ENCODE measurements at places on chromosomes 7 and 10.
A peak's percentile ranks its signal among the peaks of the same experiment; 100 is the strongest.

DNA sequence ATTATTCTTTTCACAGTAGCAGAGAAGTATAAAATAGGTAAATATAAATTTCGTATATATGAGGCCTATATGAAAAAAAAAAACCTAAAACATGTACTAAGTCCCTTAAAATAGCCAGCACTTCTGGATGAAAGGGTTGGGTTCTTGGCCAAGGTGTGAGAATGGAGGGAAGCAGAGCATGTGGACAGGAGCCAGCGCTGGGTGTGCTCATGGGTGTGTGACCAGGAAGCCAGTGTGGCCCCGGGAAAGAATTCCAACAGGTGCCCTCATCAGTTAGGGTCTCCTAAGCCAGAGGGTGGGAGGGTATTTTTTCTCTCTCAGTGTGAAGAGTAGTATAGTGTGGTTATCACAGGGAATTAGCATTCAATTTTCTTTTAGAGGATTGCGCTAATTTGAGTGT is 401.9 kb upstream of the IGFBP3 start:
- no peak for DNase-seq

- no peak for DNase-seq
Observed at GRCh38 chr7:87354749-87355148, 9.3 kb downstream of the CROT start.

- no peak for DNase-seq
Observed at GRCh38 chr10:121459622-121460453, 138.4 kb downstream of the FGFR2 start.

- no peak for DNase-seq
Observed at GRCh38 chr7:77980087-77980713, 181.6 kb downstream of the PHTF2 start.

- DNase-seq: no peak
Observed at GRCh38 chr10:110609605-110610004, 34.5 kb upstream of the RBM20 start.

GRCh38 chr10:100348389-100348927 is 1.4 kb downstream of the SCD start:
- DNase-seq: no peak

DNA sequence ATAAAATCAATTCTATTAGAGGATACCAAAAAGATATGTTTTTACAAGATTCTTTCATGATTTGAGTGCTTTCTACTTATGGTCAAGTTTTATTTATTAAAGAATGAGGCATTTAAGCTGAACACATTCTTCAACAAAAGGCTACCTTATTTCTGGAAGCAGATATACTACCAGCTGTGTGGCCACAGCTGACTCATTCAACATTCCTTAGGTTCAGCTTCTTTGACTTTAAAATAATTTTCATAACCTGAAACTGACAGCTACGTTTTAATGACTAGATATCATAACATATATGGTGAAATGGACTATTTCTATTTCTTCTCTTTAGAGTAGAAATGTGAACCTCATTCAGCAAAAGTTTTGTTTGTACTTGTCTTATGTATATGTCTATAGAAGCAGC is 414.2 kb upstream of the SEMA3C start:
- no peak for DNase-seq

- DNase-seq: no peak
Observed at GRCh38 chr10:118332236-118332635, 9.9 kb downstream of the FAM204A start.

DNA sequence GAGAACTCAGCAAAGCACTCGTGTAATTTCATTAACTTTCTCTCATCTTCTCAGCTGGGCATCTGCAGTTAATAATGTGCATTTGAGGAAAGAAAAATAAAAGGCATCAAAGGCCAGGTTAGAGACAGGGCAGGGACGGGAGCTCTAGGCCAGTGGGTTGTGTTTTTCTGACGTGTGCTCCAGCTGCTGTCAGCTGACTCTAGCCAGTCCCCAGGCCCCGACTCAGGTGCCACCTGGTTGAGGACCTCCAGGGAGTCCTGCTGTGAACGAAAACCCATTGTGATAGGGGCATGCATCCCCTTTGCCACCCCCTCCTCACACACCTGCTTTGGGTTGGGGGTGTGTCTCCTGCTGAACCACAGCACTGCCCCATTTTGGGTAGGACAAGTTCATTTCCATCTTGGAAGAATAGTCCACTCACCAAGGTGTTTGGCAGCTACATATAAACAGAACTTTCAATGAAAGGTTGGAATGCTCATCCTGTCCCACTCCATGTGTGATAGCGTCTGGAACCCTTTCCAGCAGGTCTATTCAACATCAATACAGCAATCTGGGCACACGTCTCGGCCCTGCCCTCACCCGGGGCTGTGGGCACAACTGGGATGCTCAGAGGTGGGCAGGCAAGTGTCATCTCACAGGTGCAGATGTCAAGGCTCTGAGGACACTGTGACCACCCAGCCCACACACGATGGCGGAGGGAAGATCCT is 146.1 kb upstream of the FAM20C start:
- peak; percentile 43 for DNase-seq

Data from left lung (tissue), 14 donors.